ENCODE measurements at places on chromosomes 3 and 15.

- DNase-seq = no peak
Observed at GRCh38 chr3:140251678-140252077, 316.7 kb downstream of the CLSTN2 start.

- no peak for DNase-seq
Observed at GRCh38 chr15:87362531-87362930, 894.0 kb downstream of the NTRK3 start.

DNA sequence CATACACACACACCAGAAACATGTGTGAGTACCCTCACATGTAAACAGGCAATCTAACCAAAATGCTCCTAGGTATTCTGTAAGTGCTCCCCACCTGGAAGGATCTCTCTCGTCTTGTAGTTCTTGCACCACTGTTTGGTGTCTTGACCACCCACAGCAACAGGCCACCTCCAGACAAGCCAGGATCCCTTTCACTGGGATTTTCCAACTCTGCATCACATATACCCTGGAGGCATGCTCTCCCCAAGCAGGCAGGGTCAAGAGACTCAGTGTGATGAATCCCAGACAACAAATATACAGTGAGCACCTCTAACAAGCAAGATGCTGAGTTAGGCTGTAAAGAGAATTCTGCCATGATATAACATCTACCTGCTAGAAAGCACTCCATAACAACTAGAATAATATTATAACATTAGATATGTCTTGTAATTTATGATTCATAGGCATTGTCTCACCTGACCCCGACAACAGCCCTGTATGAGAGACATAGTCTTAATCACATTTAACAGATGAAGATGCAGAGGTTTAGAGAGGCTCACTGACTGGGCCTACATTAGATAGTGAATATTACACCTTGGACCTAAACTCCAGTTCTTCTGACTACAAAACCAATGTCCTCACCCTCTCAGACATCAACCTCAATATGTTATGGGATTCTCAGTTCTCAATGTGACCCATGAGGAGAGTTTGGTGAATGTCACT, 76.5 kb upstream of the BCL6 start:
- DNase-seq = no peak

GRCh38 chr15:71245588-71245987, 130.3 kb downstream of the THSD4 start:
- DNase-seq = no peak

DNA sequence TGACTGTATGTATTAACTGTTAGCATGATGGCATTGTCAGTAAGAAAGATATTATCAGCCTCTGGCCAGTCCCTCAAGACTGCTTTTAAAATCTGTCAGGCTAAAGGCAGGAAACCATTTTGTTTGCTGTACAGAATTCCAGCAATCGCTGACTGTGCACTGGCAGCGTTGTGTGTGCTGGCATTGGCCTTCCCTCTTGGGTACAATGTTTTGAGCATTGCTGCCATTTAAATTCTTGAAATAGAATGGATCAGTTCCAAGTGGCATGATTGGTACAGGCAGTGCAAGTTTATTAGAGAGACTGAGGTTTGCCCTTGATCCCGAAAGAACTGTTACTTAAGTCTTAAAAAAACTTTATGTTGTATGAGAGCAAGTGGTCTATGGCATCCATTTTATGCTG, 788.7 kb downstream of the OTOL1 start:
- no peak for DNase-seq

GRCh38 chr3:182323898-182324297, 469.4 kb upstream of the ATP11B start:
- no peak for DNase-seq

DNA sequence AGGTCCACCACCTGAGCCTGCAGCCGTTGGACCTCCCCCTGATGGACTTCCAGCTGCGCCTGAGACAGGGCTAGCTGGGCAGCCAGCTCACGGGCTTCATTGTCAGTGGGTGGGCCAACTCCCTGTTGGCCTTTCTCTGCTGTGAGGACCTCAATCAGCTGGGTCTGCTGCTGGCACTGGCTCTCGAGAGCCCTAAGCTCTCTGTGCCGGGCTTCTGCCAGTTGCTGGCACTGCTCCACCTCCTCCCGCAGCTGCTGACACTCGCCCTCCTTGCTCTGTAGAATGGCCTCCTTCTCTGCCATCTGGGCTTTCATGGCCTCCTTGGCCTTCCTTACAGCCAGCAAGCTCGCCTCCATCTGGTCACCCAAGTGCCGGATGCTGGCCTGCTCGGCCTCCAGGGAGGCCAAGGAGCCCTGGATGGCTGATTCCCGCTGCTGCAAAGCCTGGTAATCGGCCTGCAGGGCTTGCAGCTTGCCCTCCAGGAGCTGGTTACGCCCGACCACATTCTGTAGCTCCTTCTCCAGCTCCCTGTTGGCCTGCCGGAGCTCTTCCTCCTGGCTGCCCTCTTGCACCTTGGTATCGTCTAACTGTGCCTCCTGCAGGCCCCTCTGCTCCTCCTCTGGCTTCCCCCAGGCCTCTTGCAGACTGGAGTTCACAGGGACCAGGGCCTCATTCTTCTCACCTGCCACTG, 23.8 kb downstream of the CXCR6 start:
- DNase-seq = no peak

DNA sequence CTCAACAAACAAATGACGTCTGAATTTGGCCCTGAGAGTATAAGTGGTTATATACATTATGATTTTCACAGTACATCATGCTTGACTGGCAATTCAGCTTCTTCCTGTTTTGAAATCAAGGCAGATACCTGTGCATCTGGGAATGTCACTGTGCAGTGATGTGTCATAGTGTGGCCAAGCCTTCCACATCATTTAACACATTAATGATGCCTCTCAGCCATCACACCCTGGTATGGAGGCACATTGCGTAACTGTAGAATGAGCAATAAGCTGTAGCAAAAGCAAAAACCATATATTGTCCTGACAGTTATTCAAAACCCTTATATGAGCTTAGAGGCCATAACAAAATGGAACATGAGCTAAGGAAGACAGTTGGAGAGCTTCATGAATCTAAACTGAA, 246.0 kb downstream of the EPHA3 start:
- no peak for DNase-seq

- DNase-seq = no peak
Observed at GRCh38 chr3:128996200-128996599, 2.3 kb upstream of the CFAP92 start.

DNA sequence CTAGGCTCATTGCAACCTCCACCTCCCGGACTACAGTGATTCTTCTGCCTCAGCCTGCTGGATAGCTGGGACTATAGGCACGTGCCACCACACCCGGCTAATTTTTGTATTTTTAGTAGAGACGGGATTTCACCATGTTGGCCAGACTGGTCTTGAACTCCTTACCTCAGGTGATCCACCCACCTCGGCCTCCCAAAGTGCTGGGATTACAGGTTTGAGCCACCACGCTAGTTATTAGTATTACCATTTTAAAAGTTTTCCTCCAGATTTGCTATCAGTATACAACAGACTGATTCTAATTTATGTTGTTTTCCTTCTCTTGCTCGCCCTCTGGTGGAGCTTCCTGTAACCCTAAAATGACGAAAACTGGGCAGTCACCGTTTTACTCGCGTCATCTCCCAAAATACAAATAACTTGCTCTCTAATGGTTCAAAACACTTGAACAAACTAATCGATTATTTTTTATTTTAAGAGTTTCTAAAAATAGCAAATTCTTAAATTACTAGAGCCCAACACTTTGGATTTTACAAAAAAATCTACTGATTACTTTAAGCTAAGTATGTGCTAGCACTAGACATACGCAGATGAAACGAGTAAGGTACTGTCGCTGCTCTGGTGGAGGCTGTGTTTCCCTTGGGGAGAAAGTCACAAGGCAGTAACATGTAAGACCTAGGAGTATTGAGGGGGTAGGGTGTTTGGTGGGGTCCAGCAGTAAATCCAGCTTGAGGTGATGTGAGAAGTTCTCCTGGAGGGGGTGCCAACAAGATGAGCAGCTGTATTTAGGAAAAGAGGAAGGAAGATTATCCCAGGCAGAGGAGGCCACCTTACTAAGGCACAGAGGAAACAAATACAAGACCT, 203.3 kb downstream of the MBNL1 start:
- DNase-seq = peak; percentile 22

DNA sequence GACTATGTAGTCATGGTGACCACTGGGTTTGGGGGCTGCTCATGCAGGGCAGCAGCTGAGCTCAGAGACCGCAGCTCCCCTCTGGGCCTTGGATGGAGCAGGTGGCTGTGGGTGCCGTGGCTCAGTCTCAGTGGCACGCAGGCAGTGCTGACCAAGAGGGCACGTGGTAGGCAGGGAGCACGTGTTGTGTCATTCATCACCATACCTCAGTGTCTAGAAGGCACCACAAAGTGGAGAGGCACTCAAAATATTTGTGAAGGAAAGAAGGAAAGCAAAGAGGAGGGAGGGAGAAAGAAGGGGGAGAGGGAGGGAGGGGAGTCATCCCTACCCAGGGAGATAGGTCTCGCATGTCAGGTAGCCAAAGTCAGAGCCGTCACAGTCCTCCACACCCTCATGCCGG, 26.1 kb downstream of the EAF1 start:
- no peak for DNase-seq

- no peak for DNase-seq
Observed at GRCh38 chr3:34957677-34958076, 681.6 kb upstream of the ARPP21 start.

- DNase-seq = no peak
Observed at GRCh38 chr15:51181905-51182304, 87.2 kb upstream of the TNFAIP8L3 start.

- DNase-seq = no peak
Observed at GRCh38 chr3:22846566-22846965, 356.6 kb upstream of the UBE2E2 start.

DNA sequence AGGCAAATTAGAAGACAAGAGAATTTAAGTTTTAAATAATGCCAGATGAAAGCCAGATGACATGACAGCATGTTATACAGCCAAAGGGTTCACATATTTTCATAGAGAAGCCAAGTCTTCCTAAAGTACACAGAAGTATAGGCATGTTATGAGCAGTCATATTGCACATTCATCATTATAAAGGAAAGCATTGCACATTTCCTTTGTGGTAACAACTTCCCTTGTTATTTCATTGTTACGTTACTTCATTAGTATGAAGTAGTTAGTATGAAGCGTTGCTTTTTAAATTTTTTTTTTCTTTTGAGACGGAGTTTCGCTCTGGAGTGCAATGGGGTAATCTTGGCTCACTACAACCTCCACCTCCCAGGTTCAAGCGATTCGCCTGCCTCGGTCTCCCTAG, 4.6 kb upstream of the ABCC5 start:
- DNase-seq = no peak

- DNase-seq = no peak
Observed at GRCh38 chr3:59810606-59811005, 760.8 kb upstream of the CFAP20DC start.

DNA sequence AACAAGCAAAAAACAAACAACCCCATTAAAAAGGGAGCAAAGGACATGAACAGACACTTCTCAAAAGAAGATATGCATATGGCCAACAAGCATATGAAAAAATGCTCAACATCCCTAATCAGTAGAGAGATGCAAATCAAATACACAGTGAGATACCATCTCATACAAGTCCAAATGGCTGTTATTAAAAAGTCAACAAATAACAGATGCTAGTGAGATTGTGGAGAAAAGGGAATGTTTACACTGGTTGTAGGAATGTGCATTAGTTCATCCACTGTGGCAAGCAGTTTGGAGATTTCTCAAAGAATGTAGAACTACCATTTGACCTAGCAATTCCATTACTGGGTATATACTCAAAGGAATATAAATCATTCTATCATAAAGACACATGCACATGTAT, 44.5 kb downstream of the RIOX2 start:
- DNase-seq = peak; percentile 35

DNA sequence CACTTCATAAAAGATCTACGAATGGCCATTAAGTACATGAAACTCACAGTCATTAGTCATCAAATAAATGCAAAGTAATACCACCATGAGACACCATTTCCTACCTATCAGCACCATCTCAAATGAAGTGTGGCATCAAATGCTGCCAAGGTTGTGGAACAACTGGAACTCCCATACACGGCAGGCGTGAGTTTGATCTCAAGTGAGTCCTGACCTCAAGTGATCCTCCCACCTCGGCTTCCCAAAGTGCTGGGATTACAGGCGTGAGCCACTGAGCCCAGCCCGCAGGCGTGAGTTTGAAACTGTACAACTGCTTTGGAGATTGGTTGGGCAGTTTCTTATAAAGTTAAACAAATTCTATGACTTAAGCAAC, 28.8 kb upstream of the HDAC11 start:
- no peak for DNase-seq

DNA sequence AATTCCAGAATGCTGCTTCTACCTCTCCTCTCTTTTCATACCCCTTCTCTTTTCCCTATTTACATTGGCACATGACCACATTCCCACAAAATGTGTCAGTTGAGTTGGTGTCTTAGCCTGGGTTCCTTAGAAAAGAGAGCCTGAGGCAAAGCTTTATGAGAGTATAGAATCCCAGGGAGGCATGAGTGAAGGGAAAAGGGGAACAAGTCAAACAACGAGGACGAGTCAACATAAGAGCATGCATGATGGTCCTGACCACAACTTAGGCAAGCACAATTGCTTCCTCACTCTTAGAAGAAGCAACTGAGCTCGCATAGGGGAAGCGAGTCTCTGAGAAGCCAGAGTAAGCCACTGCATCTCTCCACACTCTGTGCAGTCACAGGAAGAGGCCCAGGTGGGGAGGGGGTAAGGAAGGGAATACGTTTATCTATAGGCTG, 15.4 kb upstream of the ZNF774 start:
- no peak for DNase-seq

- no peak for DNase-seq
Observed at GRCh38 chr3:117657278-117657677, 947.7 kb downstream of the TUSC7 start.

GRCh38 chr3:143814443-143814889, 33.8 kb downstream of the SLC9A9 start:
- DNase-seq = no peak

DNA sequence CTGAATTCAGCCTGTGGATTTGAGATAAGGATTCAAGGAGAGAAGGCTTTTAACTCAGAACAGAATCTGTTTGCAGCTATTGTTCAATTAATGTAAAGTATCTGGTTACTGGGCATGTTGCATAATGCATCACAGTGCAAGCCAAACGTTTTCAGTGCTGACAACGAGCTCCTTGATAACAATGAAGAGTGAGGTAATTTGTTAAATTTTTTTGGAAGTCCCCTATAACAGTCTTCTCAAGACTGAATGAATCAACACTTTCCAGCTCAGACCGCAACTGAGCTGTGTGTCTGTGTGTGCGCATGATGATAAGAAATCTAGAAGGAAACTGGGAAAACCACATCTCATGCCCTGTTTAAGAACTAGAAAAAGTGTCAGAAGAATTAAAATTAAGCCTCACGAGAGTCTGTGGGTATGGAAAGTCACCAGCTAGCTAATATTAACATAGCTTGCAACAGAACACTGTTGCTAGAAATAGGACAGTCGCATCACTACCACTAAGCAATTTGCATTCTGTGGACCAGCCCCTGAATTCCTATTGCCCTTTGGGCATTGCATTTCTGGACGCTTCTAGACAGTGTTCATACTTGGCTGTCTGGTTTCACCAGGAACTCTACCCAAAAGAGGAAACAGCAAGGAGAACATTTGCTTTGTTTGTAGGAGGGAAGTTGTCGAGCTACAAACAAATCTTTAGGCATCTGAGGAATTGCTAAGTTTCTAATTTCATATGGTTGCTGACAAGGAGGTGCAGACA, 43.7 kb upstream of the ATP2C1 start:
- DNase-seq = peak; percentile 12
